ENCODE measurements at places on chromosomes 7 and 10.

- no peak overlapping the region for H3K4me3 ChIP-seq
- H3K36me3 ChIP-seq: no peaks in the 10 kb centered on the region
- H3K27ac ChIP-seq: no peak overlapping the region
- DNase-seq: no peak
- H3K4me1 ChIP-seq: no peaks in the 10 kb centered on the region
Observed at GRCh38 chr10:97519342-97519741, 20.6 kb downstream of the UBTD1 start.

- H3K4me3 ChIP-seq: no peak overlapping the region
- H3K27me3 ChIP-seq: no peaks in the 10 kb centered on the region
- DNase-seq: no peak
- H3K27ac ChIP-seq: no peak overlapping the region
Observed at GRCh38 chr10:131825960-131826650, 74.7 kb upstream of the PPP2R2D start.

DNA sequence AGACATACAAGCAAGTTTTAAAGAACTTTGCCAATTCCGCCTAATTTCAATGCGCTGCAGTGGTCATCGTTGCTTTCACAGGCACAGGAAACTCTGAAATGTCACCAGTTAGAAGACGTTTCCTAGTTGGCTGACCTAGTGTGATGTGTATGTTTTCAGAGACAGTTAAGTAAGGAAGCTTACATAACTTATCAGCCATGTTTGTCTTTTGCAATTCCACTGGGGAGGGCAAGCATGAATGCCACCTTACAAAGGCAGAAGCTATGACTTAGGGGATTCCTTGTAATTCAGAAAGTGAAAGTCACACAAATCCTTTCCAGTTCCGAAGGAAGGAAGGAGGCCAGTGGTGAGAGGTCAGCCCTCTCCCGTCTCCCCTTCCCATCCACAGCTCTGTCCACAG is 15.0 kb upstream of the NPS start:
- no peaks in the 10 kb centered on the region for H3K36me3 ChIP-seq
- H3K27me3 ChIP-seq: no peaks in the 10 kb centered on the region
- H3K27ac ChIP-seq: no peak overlapping the region
- H3K4me1 ChIP-seq: no peaks in the 10 kb centered on the region
- H3K4me3 ChIP-seq: no peak overlapping the region

- DNase-seq: no peak
- no peak overlapping the region for H3K27ac ChIP-seq
- H3K27me3 ChIP-seq: no peaks in the 10 kb centered on the region
- no peaks in the 10 kb centered on the region for H3K36me3 ChIP-seq
- no peak overlapping the region for H3K4me3 ChIP-seq
Observed at GRCh38 chr10:230758-231157, 95.5 kb downstream of the ZMYND11 start.

DNA sequence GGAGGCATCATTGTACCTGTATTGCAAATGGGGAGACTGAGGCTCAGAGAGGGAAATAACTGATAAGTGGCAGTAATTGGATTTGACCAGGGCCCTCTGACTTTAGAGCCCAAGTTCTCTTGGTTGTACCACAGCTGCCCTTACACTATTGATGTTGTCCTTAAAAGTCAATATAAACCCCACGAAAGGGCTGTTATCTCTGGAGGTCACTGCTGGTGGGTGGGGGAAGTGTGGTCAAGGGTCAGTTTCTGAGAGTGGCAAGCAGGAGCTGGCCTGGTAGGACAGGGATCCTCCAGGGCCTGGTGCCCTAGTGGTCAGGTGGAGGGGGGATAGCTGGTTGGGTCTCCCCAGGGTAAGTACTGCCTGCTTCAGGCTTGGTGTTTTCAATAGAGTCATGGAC is 44.2 kb upstream of the AQP1 start:
- no peaks in the 10 kb centered on the region for H3K4me1 ChIP-seq
- H3K27ac ChIP-seq: no peak overlapping the region
- DNase-seq: no peak
- no peaks in the 10 kb centered on the region for H3K27me3 ChIP-seq
- no peaks in the 10 kb centered on the region for H3K36me3 ChIP-seq

DNA sequence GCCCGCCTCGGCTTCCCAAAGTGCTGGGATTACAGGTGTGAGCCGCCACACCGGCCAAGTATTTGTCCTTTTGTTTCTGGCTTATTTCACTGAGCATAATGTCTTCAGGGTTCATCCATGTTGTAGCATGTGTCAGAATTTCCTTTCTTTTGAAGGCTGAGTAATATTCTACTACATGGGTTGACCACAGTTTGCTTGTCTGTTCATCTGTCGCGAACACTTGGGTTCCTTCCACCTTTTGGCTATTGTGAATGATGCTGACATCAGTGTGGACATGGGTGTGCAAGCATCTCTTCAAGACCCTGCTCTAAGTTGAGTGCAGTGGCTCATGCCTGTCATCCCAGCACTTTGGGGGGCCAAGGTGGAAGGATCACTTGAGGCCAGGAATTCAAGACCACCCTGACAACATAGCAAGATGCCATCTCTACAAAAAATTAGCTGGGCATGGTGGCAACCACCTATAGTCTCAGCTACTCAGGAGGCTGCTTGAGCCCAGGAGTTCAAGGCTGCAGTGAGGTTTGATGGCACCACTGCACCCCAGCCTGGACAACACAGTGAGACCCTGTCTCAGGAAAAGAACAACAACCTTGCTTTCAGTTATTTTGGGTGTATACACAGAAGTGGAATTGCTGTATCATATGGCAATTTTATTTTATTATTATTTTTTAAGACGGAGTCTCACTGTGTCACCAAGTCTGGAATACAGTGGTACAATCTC is 17.0 kb downstream of the CHST12 start:
- H3K27ac ChIP-seq: no peak overlapping the region
- no peaks in the 10 kb centered on the region for H3K27me3 ChIP-seq
- 0 out of 2 replicates have a peak, but pooled peaks cover 3% of the 10 kb centered on the region for H3K4me1 ChIP-seq
- H3K36me3 ChIP-seq: no peaks in the 10 kb centered on the region
- no peak overlapping the region for H3K4me3 ChIP-seq

GRCh38 chr7:31950091-31950755 is 120.0 kb downstream of the PDE1C start:
- H3K4me3 ChIP-seq: no peak overlapping the region
- no peak for DNase-seq
- H3K4me1 ChIP-seq: no peaks in the 10 kb centered on the region
- H3K36me3 ChIP-seq: no peaks in the 10 kb centered on the region

DNA sequence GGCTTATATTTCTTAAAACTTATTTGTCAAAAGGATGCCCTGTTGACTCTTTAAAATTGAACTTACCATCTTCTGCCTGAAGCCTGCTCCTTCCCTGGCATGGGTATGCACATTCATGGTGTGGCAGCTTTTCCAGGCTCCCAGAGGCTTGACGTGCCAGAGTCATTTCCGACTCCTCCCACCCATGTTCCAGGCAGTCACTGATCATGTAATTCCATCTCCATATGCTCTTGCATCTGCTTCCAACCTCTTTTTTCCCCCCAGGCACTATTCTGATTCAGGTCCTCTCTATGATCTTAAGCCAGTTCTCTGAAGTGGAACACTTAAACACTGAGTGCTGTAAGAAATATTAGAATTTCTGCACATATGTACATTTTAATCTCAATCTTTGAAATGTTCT is 82.2 kb downstream of the CFAP58 start:
- H3K4me3 ChIP-seq: no peak overlapping the region
- DNase-seq: no peak
- no peak overlapping the region for H3K27ac ChIP-seq
- H3K27me3 ChIP-seq: no peaks in the 10 kb centered on the region

Data from GM12878 (cell line).